ENCODE measurements at places on chromosomes 12 and 14. TPM values are rescaled to one million over a fixed set of nuclear protein-coding genes. Genes with fewer than 3 reads are reported as not detected.

EMP1 gene
- total RNA-seq: 210 TPM

PPP4R4 gene
- 0.37 TPM for total RNA-seq

DPPA3 gene
- total RNA-seq: not detected

SART3 gene
- total RNA-seq: 55.3 TPM

COX14 gene
- total RNA-seq: 19.5 TPM

LRTM2 gene
- total RNA-seq: not detected

LRRC43 gene
- total RNA-seq: under 0.01 TPM

SIVA1 gene
- 94.4 TPM for total RNA-seq

CLEC9A gene
- total RNA-seq: not detected

Measured in subcutaneous preadipocyte (primary cell).